ENCODE measurements at places on chromosomes 5 and 9. TPM values are rescaled to one million over a fixed set of nuclear protein-coding genes. Genes with fewer than 3 reads are reported as not detected.

DNA sequence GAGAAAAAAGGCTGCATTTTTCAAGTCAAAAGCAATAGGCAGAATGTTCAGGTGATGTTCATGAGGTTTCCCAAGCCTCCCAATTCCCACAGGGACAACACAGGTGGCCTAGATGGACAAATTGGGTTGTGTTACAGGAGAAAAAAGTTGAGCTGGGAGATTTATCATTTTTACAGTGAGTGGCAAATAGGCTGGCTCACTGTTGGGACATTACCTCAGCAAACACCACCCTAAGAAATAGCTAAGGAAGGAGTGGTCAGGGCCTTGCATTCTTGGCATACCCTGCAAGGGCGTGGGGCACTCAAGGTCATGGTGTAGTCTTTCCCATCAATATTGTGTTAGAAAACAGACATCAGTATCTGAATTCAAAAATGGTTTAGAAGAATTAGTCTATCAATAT, 23.3 kb upstream of the CPLANE1 start:
- no peak for DNase-seq

GRCh38 chr9:27572566-27572917, 739 bp downstream of the C9orf72 start:
- no peak for DNase-seq

GRCh38 chr5:172188893-172189692, 1.1 kb upstream of the STK10 start:
- no peak for DNase-seq

- no peak for DNase-seq
Measured at GRCh38 chr9:95979446-95979845, 104.0 kb downstream of the ERCC6L2 start.

GRCh38 chr5:45741110-45741509, 44.9 kb upstream of the HCN1 start:
- DNase-seq: no peak

GRCh38 chr9:105127863-105128220, 116.6 kb upstream of the SLC44A1 start:
- no peak for DNase-seq

- DNase-seq: no peak
Measured at GRCh38 chr5:158195416-158196210, 336.7 kb upstream of the CLINT1 start.

- DNase-seq: no peak
Measured at GRCh38 chr9:36443581-36443980, 43.5 kb upstream of the RNF38 start.

- DNase-seq: no peak
Measured at GRCh38 chr9:76896035-76896434, 9.9 kb downstream of the PRUNE2 start.

GRCh38 chr9:100216178-100216787, 117.2 kb downstream of the INVS start:
- DNase-seq: no peak

DNA sequence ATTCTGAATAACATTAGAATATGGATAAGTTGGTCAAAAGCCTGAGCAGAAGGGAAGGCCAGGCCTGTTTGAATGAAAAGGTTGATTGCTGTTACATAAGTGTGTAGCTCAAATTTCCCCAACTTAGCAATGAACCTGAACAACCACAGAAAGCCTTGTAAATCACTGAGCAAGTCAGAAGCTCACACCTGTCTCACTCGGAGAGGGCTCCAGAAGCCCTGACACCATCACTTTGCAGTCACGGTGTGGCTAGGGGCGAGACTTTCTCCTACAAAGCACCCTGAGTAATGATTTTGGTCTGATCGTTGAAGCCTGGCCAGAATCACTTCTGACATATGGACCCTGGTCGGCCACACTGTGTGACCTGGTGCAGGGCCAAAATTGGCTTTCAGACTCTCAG, 62.0 kb downstream of the MTX3 start:
- no peak for DNase-seq

DNA sequence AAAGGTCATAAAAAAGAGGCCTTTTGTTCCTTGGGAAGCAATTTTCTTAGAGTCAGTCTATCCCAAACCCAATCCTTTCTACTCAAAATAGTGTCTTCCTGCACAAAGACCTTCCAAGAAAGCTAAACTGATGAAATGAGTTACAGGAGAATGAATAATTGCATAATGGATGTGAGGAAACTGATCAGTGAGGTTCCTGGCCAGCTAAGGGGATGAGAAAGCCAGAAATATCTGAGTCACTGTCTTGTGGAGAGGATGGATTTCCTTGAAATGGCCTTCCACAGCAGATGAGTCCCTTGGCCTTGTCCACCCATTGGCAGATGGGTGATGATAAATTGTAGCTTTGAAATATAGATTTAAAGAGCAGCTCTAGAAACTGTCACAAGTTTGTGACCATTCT, 756.1 kb downstream of the DNAH5 start:
- DNase-seq: no peak

GRCh38 chr9:70411930-70412831, 2.3 kb downstream of the KLF9 start:
- DNase-seq: peak; percentile 92

GRCh38 chr5:64530076-64530475, 24.3 kb downstream of the RGS7BP start:
- DNase-seq: no peak

DNA sequence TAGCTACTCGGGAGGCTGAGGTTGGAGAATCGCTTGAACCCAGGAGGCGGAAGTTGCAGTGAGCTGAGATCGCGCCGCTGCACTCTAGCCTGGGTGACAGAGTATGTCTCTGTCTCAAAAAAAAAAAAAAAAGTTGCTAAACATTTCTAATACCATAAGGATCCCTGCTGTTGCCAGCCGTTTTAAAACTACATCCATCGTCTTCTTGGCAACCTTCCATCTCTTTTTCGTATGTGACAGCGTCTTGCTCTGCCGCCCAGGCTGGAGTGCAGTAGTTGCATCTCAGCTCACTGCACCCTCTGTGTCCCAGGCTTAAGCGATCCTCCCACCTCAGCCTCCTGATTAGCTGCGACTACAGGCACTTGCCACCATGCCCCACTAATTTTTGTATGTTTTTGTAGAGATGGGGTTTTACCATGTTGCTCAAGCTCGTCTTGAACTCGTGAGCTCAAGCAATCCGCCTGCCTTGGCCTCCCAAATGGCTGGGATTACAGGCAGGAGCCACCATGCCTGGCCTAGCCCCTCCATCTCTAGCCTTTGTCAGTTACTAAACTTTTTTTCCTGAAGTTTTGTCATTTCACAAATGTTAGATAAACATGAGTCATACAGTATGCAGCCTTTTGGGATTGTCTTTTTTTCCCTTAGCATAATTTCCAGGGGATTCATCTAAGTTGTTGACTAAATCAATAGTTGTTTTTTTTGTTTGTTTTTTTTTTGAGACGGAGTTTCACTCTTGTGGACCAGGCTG, 13.5 kb downstream of the NSD1 start:
- DNase-seq: no peak

- DNase-seq: no peak
Measured at GRCh38 chr9:81431641-81432040, 257.7 kb downstream of the TLE1 start.

DBH gene
- total RNA-seq: not detected

PCSK1 gene
- 18.5 TPM for total RNA-seq

MYOT gene
- total RNA-seq: 12.3 TPM

FOXD4 gene
- 0.24 TPM for total RNA-seq

CHD1 gene
- total RNA-seq: 32.3 TPM

FAM221B gene
- total RNA-seq: not detected

DMRTA1 gene
- 0.09 TPM for total RNA-seq

LCN9 gene
- total RNA-seq: not detected

IL9 gene
- total RNA-seq: not detected

LCN6 gene
- total RNA-seq: 22.8 TPM

PRDM9 gene
- not detected for total RNA-seq

Measured in posterior vena cava (tissue), 2 donors.